SJCRH30 (cell line): ENCODE measurements at places on chromosomes 5 and 9.

- DNase-seq, result no peak
These were observed 22.1 kb downstream of the SPATA31D1 start for GRCh38 chr9:82010711-82011110.

DNA sequence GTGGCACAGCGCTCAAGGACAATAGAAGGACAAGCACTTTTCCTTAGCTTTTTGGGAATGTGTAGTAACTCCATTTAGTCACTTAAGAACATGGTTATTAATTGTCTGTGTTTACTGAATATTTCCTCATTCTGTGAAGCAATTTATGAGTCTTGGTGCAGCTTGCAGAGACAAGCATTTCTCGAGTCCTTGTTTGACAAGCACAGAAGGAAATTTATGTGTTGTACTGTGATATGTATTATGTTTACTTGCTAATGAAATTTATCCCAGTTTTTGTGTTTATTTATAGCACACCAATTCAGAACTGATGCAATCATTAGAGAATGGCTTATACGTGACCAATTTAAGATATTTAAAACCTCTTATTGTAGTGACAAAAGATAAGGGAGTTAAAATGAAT is 168.6 kb downstream of the PRELID2 start:
- no peak for DNase-seq

GRCh38 chr5:22053195-22053594 is 799.9 kb downstream of the CDH12 start:
- no peak for DNase-seq

DNA sequence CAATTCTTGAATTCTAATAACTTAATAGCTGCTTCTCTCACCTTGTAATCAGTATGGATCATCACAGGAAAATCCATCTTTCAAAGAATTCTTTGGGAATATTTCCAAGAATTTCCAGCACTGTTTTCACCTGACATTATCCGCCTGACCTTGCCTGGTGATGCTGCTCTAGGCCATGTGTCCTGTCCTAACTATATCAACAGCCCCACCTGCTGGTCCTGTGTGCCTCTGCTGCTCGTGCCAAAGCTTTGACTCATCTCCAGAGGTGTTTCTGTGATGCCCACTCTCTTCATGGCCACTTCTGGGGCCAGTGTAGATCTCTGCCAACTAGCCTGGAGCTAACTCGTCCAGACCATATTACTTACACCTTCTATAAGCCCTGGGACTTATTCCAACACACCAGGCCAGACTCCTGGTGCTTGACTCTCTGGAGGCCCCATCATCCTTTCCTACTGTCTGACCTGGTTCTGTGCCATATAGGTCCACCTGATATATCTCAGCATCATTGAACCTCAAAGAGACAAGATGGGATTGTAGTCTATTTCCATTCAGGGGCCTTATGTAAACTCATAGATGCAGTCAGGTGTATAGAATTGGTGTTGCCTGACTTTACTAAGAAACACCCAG is 67.5 kb upstream of the CKMT2 start:
- DNase-seq, result peak; percentile 79

DNA sequence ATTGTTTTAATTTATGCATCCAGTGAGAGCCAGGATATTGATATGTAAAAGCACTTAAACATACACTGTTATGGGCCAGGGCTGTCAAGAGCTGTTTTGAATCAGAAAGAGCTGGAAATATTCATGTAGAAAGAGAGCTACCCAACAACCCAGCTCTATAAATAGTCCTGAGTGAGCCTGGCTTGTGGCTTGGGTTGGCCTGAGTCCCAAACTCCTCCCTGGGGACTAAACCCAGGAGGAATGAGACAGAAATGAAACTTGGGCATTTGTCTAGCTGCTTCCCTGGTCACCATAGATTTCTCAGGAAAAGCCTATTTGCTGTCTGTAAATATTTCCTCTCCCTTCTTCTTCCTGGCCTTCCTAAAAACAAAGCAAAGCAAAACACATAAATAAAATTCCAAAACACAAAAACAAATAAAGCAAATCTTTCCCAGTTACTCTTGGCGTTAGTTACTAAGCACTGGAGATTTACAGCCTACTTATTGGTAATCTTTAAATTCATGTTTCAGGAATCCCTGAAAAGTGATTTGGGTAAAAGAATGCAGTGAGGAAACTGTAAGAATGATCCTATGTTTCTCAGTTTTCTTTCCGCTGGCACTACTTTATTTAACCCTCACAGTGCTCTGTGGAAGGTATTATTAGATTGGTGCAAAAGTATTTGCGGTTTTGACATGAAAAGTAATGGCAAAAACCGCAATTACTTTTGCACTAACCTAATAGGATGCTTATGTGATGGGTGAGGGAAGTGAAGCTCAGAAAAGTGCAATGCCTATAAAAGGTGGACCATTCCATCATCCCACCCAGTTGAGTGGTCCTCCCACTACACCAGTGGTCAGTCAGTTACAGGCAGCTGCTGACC is 111.8 kb downstream of the CARTPT start:
- peak; percentile 80 for DNase-seq

DNA sequence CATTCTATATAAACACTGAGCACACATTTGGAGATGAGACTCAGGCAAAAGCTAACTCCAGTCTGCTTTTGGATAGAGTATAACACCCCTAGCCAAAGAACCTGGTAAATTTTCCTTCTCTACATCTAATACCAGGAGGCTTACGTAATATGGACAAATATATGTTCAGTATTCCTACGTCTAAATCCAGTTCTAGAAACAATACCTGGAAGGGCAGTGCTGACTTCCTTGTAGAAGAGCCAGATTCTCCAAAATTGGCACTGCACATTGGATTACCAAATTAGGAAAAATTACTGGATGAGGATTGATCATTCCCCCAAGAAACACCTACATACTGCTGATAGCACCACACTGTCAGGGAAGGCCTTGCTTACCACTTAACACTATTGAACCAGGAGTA is 247.4 kb downstream of the SAXO1 start:
- DNase-seq, result no peak

DNA sequence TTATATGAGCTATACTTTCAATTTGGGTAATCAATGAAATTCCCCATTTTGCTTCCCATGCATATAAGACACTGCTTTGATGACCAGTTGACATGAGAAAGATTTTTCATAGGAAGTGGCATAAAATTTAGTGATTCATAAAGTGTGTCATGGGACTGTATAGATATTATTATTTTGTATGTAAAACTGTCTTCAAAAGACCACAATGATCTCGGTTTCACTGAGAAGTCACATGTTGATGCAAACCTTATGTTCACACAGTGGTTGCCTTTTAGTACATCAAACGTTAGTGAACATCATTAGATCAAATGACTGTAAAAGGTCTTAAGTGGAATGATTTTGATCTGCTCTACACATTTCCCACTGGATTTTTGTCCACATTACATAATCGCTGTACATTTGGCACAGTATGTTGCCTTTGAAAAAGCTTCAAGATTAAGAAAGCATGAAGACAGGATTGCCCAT is 349.2 kb upstream of the MEF2C start:
- no peak for DNase-seq

- DNase-seq, result peak; percentile 37
These were observed 212.1 kb downstream of the SLF1 start for GRCh38 chr5:94830520-94830919.

- no peak for DNase-seq
These were observed 8.4 kb downstream of the PDCL start for GRCh38 chr9:122819791-122820489.

- no peak for DNase-seq
These were observed 14.2 kb downstream of the PTPN3 start for GRCh38 chr9:109483744-109484429.

- no peak for DNase-seq
These were observed 32.7 kb downstream of the PTGS1 start for GRCh38 chr9:122403381-122404000.

- peak; percentile 58 for DNase-seq
These were observed 47.3 kb downstream of the TRIO start for GRCh38 chr5:14190194-14191164.

GRCh38 chr5:117869596-117869995 is 1118.8 kb downstream of the DTWD2 start:
- DNase-seq, result no peak

DNA sequence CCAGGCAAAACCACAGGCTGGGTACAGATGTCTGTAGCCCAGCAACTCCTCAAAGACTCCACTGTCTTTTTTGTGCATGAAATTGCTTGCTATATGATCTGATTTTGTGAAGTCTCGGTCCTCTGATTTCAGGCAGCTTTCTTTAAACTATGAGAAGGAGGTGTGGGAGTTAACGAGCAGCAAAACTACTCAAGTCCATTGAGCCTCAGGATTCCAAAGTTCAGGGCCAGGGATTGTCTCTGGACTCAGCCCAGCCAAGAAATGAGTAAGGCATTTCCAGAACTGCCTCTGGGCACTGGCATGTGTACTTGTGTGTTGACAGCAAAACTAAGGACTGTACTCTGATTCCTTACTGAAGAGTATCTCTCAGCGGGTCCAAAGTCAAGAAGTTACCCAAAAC is 53.4 kb upstream of the GLIS3 start:
- no peak for DNase-seq

DNA sequence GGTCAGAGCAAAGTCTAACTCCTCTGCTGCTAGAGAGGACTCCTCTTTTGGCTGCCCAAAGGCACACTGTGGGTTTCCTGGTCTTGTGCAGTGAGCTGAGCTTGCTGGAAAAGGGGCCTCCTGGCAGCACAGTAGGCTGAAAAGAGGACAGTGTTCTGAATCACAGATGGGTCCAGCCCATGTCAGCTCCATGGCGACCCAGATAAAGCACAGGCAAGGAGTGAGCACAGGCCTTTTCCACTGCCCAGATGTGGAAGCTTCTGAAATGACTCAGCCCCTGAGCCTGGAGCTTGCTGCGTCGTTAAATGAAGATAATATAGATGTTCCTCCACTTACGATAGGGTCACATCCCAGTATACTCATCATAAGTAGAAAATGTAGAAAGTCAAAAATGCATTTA is 8.1 kb downstream of the CCDC180 start:
- DNase-seq, result no peak

- no peak for DNase-seq
These were observed 54.1 kb upstream of the DAB2 start for GRCh38 chr5:39478863-39479262.

DNA sequence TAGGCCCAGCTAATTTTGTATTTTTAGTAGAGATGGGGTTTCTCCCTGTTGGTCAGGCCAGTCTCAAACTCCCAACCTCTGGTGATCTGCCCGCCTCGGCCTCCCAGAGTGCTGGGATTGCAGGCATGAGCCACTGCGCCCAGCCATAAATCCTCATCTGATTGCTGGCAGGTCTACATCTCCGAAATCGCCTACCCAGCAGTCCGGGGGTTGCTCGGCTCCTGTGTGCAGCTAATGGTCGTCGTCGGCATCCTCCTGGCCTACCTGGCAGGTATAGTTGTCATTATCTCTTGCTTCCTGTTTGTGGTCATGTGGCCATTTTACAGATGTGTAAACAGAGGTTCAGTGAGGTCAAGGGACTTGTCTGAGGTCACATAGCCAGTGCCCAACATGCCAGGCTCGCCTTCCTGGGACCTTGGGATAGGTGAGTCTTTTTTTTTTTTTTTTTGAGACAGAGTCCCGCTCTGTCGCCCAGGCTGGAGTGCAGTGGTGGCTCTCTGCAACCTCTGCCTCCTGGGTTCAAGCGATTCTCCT is 2.8 kb downstream of the SLC2A8 start:
- no peak for DNase-seq

GRCh38 chr5:144882739-144883283 is 712.1 kb downstream of the KCTD16 start:
- no peak for DNase-seq

DNA sequence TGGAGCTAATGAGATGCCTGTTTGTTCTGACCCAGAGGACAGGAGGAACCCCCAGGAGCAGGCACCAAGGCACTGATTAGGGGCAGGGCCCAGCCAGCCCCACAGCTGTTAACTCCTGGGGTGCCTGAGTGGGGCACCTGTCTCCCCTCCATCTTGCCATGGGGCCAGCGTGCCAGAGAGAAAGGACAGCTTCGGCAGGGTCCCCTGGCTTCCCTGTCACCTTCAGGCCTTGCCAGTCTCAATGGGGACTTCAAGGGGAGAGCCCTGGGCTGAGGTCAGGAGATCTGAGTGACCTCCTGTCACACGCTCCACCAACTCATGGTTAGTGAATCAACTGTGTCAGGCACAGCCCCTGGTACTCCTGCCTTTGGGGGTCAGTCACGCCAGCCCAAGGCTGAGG is 152.7 kb upstream of the MVB12B start:
- no peak for DNase-seq

DNA sequence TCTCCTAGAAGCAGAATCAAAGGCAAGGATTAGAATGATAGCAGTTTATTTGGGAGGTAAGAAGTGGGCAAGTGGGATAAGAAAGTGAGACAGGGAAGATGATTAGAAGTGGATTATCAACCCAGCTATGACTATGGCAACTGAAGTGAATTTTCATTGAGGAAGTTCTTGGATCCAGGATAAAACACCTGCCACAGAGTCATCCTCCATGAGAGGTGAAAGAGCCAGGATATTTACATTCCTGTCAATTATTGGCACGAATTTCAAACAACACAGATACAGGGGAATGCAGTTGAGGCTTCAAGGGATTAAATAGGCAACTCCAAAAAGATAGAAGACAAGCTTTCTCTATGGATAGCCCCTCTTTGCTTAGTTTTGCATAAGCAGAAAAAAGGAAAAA is 31.8 kb upstream of the ZNF366 start:
- no peak for DNase-seq

DNA sequence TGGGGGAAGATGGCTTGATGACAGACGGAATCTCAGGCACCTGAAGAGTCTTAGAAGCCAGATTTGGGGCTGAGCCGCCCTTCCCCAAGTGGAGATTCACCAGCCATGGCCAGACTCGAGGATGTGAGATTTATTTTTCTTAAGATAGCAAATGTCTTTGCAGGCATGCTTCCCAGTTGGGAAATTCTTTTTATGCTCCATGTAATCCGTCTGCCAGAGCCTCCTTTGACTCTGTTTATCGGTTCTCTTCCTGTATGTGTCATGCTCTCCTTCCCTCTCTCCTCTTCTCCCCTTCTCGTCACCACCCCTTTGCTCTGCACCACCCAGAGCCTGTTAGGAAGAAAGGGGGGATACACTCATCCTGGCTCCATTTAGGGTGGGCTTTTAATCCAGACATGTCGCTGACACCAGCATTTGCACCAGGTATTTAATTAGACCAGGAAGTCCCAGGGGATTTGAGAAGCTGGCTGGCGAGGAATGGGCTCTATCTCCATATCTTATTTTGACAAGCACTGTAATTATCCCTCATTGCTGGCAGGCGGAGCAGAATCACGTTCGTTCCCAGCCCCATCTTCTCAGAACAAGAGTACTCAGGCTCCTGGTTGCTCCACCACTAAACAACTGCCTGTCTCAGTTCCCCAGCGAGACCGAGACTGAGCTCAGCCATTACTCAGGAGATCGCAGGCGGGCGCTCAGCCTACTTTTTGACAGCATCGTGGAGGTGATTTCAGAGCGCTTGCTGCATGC is 50.9 kb downstream of the KCNIP1 start:
- DNase-seq, result no peak

GRCh38 chr9:120628207-120628924 is 48.4 kb upstream of the CDK5RAP2 start:
- DNase-seq, result no peak

- DNase-seq, result peak; percentile 12
These were observed 42.7 kb downstream of the CYLC2 start for GRCh38 chr9:103037508-103038477.
